Kidney capillary endothelial cell (primary cell): ENCODE measurements at places on chromosomes 4 and X.
A peak's percentile ranks its signal among the peaks of the same experiment; 100 is the strongest.

DNA sequence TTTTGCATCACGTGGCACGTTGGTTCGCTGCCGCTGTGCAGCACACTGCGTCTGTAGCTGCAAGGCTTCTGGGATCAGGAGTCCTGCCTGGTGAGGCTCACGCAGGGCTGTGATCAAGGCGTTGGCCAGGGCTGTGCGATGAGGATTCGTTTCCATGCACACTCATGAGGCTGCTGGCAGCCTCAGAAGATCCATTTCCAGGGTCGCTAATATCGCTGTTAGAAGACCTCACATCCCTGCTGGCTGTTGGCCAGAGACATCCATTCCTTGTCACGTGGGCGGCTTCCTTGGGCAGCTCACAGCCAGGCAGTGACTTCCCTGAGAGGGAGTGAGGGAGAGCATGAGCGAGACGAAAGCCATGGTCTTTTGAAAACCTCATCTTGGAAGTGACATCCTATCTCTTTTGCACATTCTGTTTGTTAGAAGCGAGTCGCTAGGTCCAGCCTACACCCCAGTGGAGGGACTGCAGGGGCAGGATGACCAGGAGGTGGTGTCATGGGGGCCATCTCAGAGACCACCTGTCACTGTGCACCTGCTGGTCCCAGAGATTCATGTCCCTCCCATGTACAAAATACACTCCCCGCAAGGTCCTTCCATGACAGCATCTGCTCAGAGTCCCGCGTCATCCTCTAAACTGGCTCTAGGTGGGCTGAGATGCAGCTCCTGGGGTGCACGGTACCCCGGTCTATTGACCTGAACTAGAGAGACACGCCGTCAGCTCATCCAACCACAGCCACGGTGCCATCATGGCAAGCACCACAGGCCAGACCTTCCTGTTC lies 12.2 kb downstream of the RGS12 start:
- DNase-seq, result peak; percentile 44

- no peak for DNase-seq
These were observed 587 bp downstream of the TIMM8A start for GRCh38 chrX:101347859-101348451.

- no peak for DNase-seq
These were observed 127.7 kb downstream of the SLC7A11 start for GRCh38 chr4:138114434-138114833.

DNA sequence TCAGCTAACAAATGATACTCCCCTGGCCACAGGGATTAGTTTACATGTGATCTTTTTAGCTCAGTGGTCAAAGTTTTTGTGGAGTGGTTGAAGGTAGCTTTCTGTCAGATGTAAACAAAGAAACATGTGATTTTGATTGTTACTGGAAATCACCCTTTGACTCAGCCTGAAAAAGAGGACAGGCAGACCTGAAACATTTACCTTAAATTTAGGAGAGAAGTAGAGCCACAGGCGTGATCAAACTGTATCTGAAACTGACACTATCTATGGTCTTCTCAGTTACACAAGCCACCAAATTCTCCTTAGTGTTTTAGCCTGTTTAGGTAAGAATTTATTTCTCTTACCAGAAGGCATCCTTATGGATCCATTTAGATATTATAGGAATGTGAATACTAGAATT lies 136.7 kb downstream of the CBLL2 start:
- no peak for DNase-seq

- peak; percentile 30 for DNase-seq
These were observed at the start of gene PCDH7 for GRCh38 chr4:30720021-30720660. TSS of gene PCDH7 (plus strand) at chr4:30720369. CDS start at chr4:30721423, 1,054 bp downstream.

- peak; percentile 31 for DNase-seq
These were observed 4.2 kb downstream of the PAK3 start for GRCh38 chrX:111100191-111100590.

GRCh38 chr4:127251423-127251822 lies 381.3 kb upstream of the INTU start:
- no peak for DNase-seq

DNA sequence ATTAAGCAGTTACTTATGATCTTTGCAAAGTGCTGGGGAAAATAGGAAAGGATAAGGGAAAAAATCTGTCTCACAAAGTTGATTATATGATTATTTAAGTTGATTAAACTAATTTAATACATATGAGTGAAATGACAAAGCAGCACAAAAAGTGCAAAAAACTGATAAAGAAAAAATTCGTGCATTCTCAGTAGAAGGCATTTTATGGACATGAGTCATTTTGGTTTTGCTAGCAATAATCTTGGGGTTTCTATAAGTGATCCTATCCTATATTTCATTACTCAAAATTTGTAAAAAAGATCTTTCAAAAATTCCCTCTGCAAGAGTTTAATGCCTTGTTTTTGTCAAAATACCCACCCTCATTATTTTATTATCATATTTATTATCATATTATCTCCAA lies 224.2 kb upstream of the ANXA10 start:
- no peak for DNase-seq

DNA sequence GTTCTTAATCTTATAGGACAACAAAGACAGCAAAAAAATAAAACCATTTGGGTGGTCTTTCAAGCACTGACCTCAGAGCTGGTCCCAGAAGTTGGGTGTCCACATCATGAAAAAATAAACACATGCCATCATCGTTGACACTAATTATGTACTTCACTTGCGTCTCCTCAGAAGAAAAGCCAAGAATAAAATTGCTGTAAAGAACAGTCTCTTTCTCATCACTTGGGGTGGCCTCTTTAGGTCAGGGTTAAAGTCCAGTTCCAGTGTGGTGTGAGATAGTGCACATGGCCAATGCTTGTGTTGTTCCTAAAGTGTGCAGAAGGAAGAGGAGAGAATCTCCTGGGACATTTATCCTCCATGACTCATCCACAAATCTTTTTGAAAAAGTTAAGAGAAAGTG lies 49.5 kb upstream of the IBSP start:
- DNase-seq, result no peak

DNA sequence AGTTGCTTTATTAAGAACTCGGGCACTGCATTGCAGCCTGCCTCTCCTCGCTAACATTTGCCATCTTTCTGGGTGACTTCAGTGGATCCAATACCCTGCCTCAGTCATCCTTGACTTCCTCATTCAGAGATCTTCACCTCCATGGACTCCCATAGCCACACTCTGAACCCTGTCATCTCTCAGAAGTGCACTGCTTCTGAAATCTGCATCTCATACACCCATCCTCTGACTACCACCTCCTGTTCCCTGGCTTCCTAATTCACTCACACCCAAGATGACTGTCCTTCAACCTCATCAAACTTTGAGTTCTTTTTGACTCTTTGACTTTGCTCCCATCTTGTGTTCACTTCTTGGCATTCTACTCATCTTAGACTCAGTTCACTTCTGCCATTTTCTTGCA lies 25.3 kb upstream of the CYBB start:
- DNase-seq, result no peak

GRCh38 chr4:12770351-12770750 lies 713.8 kb downstream of the RAB28 start:
- DNase-seq, result no peak

DNA sequence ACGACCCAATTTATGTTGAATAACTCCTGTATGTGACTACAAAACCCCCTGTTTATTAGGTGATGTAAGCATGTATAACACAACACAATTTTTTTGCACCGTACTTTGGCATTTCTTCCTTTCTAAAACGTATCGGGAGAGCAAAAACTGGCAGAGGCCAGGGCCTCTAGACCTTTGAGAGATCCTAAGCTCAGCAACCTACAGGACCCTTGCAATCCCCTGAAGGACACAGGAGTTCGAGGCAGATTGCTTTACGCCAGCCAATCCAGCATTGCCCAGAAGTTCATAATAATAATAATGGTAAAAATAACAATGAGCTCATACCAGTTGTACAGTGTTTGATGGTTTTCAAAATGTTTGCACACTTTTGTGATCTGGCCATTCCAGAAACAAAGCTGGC lies 7.7 kb downstream of the NKX3-2 start:
- DNase-seq, result no peak

- no peak for DNase-seq
These were observed 52.4 kb upstream of the HPSE start for GRCh38 chr4:83387012-83387411.

GRCh38 chrX:75229774-75230173 lies 44.1 kb upstream of the UPRT start:
- no peak for DNase-seq

- no peak for DNase-seq
These were observed 617.8 kb downstream of the PCDH7 start for GRCh38 chr4:31338000-31338399.

DNA sequence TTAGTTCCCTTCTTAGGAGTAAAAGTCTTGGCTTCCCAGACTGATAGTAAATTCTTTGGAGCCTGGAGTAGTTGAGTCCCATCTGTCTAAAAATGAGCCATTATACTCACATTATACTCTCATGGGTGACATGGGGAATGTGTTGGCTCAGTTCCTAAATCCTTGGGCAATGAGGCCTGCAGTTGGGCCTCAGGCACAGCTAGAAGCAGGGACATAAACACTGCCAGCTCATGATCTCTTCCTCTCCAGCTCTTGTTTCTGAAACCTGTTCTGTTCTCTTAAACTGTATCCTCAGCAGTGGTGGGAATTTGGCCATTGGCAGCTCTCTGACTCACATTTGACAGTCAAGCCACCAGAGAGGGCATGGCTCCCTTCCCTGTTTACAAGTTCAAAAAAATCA lies 212.5 kb downstream of the SPATA18 start:
- no peak for DNase-seq

- DNase-seq, result no peak
These were observed 19.8 kb upstream of the FAM9A start for GRCh38 chrX:8820910-8821527.

DNA sequence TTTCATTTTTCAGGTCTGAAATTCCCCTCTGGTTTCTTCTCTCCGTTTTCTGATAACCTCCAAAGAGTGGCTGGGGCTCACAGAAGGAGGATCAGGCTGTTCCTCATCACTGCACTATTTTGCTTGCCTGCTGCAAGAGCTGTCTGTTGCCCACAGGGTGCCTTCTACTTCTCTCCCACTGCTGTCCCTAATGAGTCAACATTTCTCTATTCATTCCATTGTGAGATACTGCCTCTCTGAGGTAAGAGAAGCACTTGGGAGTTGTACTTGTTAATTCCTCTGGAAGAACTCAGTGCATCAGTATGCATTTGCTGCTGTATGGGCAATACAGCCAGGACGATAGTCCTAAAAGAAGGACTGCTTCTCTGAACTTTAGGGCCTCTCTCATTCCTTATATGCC lies 34.8 kb downstream of the CT47B1 start:
- peak; percentile 51 for DNase-seq

DNA sequence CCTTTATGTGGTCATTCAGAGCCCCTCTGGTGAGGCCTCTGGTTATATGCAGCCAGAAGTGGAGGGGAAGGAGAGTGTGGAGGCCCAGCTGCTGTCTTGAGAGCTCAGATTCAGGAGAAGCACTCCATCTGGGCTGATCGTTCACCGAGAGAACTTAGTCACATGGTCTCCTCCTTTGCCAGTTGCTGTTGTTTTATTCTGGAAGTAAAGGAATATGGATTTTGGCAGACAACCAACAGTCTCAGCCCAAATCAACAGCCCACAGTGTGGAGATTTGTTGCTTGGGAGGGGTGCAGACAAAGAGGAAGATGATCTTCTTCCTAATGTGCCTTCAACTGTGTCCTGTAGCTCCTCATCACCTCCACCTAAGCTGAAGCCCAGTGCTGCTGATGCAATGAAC lies 355.4 kb downstream of the ANK2 start:
- no peak for DNase-seq

GRCh38 chr4:185255868-185256267 lies 46.5 kb downstream of the SNX25 start:
- DNase-seq, result no peak

GRCh38 chr4:1693131-1693896 lies 9.2 kb upstream of the FAM53A start:
- peak; percentile 51 for DNase-seq

- no peak for DNase-seq
These were observed 502.1 kb upstream of the NR3C2 start for GRCh38 chr4:148944136-148944838.

GRCh38 chr4:55323375-55323774 lies 22.7 kb upstream of the SRD5A3 start:
- DNase-seq, result no peak

DNA sequence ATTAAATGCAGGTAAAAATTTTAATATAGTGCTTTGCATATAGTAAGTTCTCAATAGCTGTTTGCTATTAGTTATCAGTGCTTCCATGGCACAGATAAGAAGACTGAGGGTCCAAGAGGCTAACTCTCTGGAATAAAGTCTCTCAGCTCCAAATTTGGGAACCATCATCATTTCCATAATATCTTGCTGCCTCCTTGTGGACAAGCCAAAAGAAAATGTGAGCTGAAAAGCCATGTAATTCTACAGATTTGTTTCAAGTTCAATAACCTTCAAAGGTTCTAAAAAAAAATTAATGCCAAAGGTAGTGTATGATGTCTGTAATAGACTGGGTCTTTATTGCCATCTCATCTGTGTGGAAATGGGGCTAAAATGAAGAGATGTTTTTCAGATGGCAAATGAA lies 136.9 kb upstream of the VCX start:
- no peak for DNase-seq

GRCh38 chr4:122602277-122603142 lies 18.4 kb downstream of the IL21 start:
- DNase-seq, result peak; percentile 21

GRCh38 chr4:141065872-141066271 lies 67.4 kb downstream of the RNF150 start:
- no peak for DNase-seq

DNA sequence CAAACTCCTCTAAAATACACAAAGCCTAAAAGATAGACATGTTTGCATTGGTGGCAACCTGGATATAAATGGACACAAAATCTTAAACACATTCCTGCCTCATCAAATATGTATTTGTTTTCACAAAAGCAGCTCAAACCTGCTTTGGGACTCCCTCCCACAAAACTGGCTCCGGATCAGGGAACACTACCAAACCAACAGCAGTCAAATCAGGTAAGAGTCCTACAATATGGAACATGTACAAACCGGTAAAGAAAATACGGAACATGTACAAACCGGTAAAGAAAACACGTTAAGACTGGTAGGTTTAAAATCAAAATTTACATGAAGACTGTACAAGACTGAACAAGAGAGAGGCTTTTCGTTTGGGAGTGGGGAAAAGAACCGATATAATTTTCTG lies 4.3 kb downstream of the AMTN start:
- no peak for DNase-seq

GRCh38 chr4:20618731-20619130 lies 81.5 kb upstream of the PACRGL start:
- no peak for DNase-seq

DNA sequence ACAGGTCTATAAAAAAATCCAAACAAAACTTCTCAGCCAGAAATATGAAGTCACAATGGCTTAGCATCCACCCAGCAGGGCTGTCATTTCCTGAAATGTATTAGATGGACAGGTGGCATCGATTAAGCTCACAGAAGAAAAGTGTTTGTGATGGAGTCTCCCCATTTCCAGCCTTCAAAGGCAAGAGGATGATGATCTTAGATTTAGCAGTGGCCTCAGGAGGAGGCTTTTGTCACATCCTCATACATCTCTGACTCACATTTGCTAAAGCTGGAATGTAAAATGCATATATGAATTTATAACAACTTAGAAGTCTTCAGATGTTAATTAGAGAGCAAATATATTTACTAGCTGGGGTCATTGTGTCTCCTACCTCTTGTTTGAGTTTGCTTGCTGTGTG lies 441.9 kb downstream of the SPRY1 start:
- no peak for DNase-seq
